Fibroblast of villous mesenchyme (primary cell): ENCODE measurements at places on chromosomes 1 and 21. TPM values are rescaled to one million over a fixed set of nuclear protein-coding genes. Genes with fewer than 3 reads are reported as not detected.

HAO2 gene
- not detected in 2 replicates for total RNA-seq

LORICRIN gene
- not detected in 2 replicates for total RNA-seq

LCE1B gene
- total RNA-seq, result not detected in 2 replicates

VASH2 gene
- 0.43 and 0.97 TPM in 2 replicates for total RNA-seq
